ENCODE measurements at places on chromosomes 12 and 14.
A peak's percentile ranks its signal among the peaks of the same experiment; 100 is the strongest.

- no peak for DNase-seq
These were observed 35.8 kb downstream of the OTX2 start for GRCh38 chr14:56774503-56774902.

- no peak for DNase-seq
These were observed 878.1 kb downstream of the C12orf50 start for GRCh38 chr12:87150969-87151662.

- DNase-seq = no peak
These were observed 29.2 kb downstream of the ATF7 start for GRCh38 chr12:53596920-53597363.

DNA sequence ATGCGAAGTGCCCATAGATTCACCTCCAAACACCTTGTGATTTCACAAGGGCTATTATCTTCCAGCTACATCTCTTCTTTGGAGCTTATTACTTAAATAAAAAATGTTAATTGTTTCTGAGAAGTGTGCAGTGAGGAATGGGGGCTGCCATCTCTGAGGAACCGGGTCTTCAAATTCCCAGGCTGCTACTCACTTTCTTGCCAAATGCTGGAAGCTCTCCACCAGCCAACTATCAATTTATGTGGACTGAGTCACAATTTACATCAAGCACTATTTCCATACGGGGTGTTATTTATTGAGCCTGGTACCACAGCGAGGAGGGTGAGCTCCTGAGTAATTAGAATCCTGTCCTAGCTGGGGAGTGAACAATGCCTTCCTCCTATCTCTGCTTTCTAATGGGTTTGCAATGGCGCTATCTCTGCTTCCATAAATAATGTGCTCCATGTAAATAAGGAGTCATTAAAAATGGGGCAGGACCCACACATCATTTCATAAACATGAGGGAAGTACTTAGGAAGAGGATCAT lies 898.3 kb downstream of the VRK1 start:
- DNase-seq = no peak

- no peak for DNase-seq
These were observed 103.2 kb downstream of the SLC15A5 start for GRCh38 chr12:16174282-16174681.

DNA sequence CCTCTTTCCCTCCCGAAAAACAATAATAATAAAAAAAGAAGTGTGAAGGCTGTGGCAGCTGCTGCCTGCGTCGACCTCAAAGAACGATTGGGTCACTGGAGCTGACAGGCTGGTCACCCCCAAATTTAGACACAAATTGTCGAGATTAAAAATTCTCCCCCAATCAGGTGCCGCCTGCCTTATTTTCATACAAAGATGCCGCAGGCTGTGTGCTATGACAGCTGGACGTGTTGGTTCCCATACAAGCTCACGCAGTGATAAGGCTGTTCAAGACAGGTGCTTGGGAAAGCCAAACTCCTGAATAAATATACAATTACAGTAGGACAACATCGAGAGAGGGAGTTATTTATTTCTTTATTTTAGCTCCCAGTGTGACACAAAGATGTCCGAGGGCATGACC lies 1041.8 kb downstream of the VRK1 start:
- DNase-seq = no peak

DNA sequence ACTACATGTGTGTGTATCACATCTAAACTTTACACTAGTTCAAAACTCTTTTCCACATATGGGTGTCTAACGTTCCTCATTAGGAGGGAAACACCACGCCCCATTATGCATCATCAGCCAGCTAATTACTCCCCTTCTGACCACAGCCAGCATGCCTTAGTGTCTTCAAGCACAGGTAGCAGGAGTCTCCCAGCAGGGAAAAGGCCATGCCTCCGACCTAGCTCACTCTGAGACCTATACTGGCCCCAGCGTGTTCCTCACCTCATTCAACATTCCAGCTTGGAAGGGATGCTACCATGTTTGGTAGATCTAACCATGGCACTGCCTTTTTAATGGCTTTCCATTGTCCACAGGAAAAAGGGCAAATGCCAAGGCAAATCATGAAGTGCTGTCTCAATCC lies 66.1 kb upstream of the PRB2 start:
- DNase-seq = no peak

GRCh38 chr14:100777366-100777817 lies 48.5 kb upstream of the MEG3 start:
- DNase-seq = no peak

DNA sequence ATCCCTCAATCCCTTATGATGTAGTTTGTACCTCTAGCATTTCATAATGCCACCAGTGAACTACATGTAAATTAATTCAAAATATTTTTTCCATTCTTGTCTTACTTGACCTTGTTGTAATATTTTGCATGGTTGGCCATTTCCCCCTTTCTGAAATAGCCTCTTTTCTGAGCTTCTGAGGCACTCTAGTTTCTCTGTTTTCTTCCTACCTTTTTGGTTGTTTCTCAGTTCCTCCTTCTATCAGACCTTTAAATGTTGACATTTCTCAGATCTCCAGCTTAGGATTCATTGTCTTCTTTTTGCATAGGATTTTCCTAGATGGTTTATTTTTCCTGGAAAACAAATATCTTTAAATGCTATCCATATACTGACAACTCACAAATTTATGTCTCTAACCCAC lies 9.8 kb upstream of the RMST start:
- no peak for DNase-seq

DNA sequence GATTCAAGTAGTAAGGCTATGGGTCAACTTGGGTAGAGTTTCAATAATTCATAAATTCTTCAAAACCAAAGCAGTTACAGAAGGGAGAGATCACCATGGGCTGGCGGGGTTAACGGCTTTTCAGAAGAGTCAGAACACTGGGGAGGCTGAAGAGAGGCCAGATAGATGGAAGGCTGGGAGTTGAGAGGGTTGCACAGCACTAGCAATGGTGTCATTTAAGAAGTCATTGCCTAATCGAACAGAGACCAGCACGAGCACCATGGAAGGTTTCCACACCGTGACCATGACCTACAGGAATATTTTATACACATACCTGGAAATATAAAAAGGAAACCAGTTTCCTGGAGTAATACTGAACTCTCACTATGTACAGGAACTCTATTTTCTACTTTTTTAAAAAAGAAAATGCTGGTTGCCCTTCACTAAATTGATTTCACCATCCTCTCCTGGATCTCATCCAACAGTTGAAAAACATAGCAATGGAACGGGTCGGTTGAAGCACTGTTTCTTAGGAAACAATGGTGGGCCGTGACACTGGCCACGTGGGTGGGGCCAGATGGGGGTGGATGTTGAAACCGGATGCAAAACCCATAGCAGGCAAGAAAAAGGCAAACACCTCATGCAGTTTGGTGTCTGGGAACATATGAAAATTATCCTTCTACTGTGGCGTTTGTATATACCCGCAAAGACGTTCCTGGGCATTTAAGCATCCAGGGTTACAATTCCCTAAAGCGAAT lies 38.0 kb upstream of the RIN3 start:
- DNase-seq = no peak

DNA sequence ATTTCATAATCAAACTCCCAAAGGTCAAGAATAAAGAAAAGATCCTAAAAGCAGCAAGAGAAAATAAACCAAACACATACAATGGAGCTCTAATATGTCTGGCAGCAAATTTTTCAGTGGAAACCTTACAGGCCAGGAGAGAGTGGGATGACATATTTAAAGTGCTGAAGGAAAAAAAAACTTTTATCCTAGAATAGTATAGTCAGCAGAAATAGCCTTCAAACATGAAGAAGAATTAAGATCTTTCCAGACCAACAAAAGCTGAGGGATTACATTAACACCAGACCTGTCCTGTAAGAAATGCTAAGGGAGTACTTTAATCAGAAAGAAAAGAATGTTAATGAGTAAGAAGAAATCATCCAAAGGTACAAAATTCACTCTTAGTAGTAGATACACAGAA lies 215.7 kb upstream of the IGF1 start:
- no peak for DNase-seq

GRCh38 chr12:54390668-54391551 lies 6.4 kb upstream of the ZNF385A start:
- DNase-seq = no peak

DNA sequence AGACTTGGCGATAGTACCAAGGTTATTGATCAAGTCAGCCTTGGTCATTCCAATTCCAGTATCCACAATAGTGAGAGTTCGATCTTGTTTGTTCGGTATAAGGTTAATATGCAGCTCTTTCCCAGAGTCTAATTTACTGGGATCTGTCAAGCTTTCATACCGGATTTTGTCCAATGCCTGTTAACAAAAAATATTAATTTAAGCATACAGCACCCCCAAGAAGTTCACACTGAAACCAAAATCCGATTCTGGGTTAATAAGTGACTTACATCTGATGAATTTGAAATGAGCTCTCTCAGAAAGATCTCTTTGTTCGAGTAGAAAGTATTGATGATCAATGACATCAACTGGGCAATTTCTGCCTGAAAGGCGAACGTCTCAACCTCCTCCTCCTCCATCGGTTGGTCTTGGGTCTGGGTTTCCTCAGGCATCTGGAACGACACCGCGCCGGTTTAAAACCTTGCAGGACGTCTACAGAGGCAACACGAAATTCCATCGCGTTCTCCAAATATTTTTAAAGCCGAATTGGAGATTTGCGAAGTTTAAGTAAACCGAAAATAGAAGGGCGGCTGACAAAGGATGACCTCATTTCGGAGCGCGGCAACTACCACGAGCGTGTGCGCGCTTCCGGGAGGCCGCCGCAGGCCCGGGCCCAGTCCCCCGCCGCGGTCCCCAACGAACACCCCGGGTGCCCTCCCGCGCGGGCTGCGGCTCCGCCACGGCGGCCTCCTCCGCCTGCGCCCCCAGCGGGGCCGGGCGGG lies 716 bp downstream of the HSP90AA1 start:
- DNase-seq = no peak

GRCh38 chr12:115934046-115934445 lies 343.4 kb downstream of the MED13L start:
- DNase-seq = no peak

DNA sequence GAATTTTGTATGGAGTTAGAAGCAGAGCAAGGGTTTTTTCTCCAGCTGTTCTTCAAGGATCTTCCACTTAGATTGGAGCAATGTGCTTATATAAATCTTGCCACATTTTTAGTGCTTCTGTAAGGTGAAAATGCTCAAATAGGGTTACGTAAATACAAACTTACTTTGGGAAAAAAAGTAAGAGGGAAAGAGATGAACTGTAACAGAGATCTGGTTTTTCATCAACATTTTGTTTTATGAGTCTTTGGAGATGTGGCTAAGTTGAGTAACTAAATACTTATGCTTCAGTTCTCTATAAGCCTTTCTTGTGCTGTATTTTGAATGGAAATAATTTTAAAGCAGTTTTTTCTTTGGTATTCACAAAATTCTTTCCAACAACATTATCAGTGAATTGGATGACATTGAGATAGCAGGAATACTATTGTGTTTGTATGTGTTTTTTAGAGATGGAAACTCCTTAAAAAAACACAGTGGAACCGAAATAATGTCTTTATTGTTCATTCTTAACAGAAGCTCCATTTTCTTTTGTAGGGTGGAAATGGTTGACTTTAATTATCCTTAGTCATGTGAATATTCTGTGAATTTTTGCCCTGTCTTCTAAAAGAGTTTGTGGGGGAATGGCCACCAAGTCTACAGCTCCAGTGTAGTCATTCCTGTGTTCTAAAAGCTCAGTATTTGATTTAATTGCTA lies 45.7 kb downstream of the NPAS3 start:
- DNase-seq = no peak

- peak; percentile 51 for DNase-seq
These were observed 15.5 kb downstream of the MANSC1 start for GRCh38 chr12:12334367-12335040.

DNA sequence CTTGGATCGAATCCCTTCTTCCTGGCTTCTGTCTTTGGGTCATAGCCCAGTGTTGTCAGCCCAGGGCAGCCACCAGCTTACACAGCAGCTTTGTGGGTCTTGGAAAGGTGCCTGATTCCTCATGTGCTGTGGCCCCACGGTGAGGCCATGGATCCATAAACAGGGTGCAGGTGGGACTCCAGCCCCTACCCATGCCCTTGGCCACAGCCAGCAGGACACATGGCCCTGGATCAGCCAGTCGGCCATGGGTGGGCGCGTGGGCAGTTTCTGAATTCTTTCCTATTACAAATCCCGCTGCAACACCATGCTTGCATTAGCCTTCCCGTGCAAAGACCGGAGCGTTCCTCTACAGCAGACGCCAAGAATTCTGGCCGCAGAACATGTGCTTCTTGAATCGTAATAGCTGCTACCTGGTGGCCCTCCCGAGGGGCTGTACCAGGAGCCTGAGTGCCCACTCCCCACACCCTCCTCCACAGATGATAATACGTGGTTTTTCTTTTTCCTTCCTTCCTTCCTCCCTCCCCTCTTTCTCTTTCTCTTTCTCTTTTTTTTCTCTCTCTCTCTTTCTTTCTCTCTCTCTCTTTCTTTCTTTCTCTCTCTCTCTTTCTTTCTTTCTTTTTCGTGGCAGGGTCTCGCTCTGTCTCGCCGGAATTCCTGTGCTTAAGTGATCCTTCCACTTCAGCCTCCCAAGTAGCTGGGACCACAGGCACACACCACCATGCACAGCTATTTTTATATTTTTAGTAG lies 2.9 kb upstream of the MMP17 start:
- DNase-seq = no peak

DNA sequence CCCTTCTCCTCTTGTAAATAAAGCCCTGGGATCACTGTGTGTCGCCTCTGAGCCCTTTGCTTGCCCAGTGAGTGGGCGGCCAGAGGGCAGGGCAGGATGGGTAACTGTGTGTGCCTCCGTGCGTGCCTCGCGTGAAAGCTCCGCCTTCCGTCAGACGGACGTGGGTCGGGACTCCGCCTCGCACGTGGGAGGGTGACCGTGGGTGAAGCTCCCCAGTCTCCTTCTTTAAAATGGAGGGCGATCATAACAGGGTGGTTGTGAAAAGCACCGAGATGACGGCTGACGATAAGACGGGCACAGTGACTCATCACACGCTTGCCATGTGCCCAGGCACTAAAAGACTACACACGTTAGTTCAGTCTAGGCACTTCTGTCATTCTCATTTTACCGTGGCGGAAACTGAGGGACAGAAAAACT lies 9.2 kb downstream of the PHB2 start:
- no peak for DNase-seq

DNA sequence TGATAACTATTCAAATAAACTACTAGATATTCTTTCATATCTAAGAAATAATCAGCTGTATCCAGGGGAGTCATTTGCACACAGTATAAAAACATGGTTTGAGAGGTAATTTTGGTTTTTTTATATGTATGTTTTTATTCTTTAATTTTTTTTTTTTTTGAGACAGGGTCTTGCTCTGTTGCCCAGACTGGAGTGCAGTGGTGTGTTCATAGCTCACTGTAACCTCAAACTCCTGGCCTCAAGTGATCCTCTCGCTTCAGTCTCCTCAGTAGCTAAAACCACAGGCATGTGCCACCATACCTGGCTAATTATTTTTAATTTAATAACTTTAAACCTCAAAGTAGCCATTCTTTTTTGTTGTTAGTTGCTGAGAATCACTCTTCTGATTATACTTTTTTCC lies 1.8 kb downstream of the PRORP start:
- DNase-seq = no peak

DNA sequence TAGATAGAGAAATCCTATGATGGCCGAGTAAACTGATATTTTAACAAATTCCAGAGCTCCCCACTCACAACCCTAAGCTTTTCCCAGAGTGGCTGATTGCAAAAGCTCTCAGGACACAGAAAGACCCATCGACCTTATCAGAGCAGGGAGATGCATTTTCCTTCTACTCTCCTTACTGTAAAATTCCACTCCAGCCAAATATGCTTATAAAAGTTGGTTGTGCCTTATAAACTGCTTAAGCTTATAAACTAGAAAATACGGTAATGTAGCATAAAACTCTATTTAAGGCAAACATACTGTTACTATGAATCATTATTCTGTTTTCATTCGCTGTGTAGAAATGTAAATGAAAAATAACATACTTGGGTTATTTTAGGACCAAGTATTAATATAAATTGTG lies 41.6 kb upstream of the TRHDE start:
- no peak for DNase-seq

- DNase-seq = no peak
These were observed 96.6 kb downstream of the APAF1 start for GRCh38 chr12:98741556-98742265.

All from HTR-8/SVneo (cell line).